IMR-90 (cell line): ENCODE measurements at places on chromosomes 5 and 9.
A peak's percentile ranks its signal among the peaks of the same experiment; 100 is the strongest.

DNA sequence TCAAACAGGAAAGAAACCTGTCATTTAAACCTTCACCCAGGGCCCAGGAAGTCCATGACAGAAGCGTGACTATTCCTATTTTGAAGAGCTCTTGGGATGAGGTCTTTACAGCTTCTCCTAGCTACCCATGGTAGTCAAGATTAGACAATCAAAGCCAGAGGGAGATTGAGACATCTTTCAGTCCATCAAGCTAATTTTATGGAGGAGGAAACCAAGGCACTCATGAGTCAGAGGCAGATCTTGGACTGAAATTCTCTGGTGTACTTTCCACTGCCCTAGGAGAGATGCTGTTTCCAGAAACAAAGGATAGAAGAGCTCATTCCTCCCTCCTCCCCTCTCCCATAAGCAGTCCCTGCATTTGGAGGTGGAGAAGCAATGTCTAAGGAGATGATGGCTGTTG is 9.2 kb downstream of the TNFSF8 start:
- no peak for DNase-seq

DNA sequence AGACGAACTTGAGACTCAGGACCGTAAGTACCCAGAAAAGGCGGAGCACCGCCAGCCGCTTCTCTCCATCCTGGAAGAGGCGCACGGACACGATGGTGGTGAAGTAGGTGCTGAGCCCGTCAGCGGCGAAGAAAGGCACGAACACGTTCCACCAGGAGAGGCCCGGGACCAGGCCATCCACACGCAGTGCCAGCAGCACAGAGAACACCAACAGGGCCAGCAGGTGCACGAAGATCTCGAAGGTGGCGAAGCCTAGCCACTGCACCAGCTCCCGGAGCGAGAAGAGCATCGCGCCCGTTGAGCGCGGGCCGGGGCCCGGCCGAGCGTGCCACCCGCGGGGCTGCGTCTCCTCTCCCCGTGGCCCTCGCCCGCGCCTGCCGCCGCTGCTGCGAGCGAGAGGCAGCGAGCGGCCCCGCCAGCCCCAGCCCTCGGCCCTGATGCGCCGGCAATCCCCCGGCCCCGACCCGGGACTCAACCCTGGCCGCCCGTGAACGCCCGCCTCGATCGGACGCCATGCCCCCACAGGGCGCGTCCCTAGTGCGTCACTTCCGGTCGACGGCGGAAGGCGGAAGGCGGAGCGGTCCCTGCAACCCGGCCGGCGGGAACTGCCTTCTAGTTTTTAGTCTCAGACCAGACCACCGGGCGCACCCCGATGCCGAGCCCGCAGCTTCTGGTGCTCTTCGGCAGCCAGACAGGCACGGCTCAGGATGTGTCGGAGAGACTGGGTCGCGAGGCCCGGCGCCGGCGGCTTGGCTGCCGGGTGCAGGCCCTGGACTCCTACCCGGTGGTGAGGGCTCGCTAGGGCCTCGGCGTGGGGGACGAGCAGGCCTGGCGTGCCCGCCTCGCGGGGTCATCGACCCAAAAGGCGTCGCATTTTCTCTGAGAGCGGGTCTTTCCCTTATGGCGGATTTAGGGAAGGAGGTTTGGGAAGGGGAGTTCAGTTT is at the start of the genes NDOR1 and TMEM203:
TSS of gene NDOR1 (plus strand) at position 575 of the 944 bp plus-strand sequence. CDS start at position 653, 78 bp downstream.
TSS of gene TMEM203 (minus strand) at position 523 of the 944 bp plus-strand sequence. CDS start at position 289, 234 bp downstream.
- peak; percentile 77 for DNase-seq

DNA sequence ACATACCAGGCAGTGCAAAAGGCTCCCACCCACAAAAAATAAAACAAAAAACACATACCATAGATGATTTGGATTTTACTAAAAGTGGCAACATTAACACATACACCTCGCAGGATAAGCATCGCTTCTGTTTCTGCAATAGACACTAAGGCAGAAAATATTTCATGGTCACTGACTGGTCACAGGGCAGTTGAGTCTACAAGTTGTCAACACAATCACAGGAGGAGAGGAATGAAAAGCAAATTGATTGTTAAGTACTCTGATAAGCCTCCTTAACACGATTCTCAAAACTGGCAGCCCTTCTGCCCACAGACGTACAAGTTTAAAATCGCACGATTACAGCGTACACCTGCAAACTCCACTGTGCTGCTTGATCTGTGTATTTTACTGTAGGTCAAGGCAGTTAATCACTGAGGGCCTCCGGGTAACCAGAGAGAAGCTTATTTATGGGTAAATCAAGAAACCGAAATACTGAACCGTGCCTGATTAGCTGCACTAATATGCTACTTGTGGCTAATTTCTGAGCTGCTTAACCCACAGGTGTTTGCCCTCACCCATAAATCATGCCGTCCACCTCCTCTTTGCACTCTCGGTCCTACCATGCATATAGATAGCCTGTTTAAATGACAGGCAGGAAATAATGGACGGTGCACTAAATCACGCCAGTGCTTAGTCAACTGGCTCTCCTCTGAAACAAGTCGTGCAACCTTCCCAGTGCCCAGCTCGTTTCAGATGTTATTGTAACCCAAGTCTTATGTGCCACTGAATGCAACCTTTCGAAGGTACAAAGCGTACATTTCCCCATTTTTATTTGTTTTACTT is 659.4 kb upstream of the ADAMTS16 start:
- DNase-seq, result no peak

- no peak for DNase-seq
Measured at GRCh38 chr9:19967216-19967887, 178.5 kb upstream of the SLC24A2 start.

DNA sequence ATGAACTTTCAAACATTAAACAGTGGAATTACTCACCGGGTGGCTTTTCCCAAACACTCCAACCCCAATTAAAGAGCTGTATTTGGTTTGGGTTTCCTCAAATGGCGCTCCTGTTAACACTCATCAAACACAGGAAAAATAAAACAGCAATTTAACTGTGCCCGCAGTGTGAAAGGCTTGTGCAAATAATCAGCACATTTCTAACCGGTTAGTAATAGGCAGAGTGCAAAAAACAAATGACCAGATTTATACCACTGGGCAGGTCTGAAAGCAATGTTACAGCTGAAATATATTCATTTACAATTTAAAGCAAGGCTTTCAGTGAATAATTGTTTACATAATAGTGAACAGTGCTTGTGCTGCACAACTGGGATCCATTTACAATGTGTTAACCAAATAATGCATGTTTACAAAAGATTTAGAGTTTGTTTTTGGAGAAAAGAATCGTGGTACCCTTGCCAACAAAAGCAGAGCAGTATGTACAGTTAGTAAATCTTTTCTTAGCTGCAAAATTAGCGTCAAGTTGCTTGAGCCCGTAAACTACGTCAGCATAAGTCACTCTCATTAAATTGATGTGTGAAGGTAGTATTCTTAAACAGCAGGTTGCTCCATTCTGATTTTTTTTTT is 662.9 kb upstream of the ZNF608 start:
- DNase-seq, result peak; percentile 18

DNA sequence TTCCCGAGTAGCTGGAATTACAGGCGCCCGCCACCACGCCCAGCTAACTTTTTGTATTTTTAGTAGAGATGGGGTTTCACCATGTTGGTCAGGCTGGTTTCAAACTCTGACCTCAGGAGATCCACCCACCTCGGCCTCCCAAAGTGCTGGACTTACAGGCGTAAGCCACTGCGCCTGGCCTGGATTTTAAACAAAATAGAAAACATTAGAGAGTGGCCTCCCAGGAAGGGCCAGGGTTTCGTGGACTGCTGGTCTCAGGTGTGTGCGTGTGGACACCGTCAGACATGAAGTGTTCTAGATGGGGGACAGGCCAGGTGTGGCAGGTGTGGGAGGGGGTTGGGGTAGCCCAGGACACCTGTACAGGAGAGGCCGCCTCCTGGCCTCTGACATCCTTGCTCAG is 7.0 kb upstream of the GBGT1 start:
- DNase-seq, result no peak

GRCh38 chr9:78288214-78288892 is 8.6 kb upstream of the PSAT1 start:
- no peak for DNase-seq

DNA sequence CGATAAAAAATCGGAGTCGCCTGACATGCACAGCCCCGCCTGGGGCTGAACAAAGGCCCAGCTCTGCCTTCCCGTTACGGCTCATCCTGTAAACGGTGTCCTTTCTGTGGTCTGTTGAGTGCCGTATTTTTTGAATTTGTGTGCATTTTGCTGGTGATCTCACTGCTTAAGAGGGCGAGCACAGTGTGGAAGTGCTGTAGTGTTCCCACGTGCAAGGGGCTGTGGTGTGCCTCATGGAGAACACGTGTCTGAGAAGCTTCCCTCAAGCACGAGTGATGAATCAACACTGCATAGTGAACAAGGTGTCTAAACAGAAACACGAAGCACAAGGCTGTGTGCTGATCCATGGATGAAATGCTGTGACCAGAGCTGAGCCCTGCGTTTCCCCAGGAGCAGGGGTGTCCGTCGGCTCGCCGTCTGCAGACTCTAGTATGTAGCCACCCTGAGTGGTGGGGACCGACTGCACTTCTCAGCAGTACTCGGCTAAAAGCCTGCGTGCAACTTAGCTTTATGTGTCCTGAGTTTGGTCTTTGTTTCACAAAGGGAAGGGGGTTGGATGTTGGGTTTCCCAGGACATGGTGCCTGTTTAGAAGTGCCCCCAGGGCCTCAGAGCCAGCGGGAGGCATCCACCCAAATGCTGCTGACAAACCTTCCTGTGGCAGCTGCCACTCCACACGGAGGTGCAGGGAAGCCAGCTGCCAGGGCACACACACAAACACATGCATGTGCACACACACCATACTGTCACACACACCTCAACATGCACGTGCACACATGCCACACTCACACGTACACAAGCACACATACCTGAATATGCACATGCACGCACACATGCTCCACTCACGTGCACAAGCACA is 77.2 kb upstream of the IRX4 start:
- DNase-seq, result no peak

- DNase-seq, result no peak
Measured at GRCh38 chr5:155091063-155091648, 77.6 kb downstream of the KIF4B start.

- no peak for DNase-seq
Measured at GRCh38 chr5:80177236-80177635, 78.6 kb downstream of the SERINC5 start.

DNA sequence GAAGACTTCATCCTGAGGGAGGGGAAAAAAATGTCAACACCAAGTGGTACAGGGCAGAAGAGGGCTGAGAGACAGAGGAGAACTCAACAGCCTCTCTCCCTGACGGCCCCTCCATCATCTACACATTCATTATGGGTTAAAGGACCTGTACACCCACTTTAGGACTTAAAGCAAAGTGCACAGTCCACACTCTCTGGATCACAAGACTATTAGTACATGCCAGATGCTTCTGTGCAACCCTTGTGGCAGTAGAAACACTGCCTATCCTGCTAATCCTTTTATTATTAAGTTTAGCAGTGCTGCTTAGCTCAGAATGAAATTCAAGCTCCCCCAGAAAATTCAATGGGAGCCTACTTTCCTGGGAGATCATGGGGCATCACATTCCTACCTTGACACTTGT is 1.9 kb downstream of the FRMD3 start:
- DNase-seq, result no peak

GRCh38 chr5:134649163-134649835 is 714 bp downstream of the SEC24A start:
- peak; percentile 8 for DNase-seq
